ENCODE measurements at places on chromosomes 5 and 9.

GRCh38 chr5:172145870-172146747, 41.9 kb downstream of the STK10 start:
- no peak for DNase-seq

DNA sequence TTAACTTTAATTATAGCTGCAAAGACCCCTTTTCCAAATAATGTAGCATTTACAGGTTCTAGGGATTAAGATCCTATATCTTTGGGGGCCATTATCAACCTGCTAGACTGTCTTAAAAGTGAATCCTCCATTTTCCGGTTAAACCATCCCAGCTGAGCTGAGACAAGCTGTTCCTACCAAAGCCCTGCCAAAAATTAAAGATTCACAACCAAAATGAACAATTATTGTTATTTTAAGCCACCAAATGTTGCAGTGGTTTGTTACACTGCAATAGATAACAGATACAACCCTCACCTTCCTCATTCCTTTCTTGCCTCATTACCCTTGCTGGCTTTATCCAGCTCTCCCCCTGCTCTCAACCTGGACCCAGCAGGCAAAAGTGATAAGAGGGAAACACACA, 343.4 kb downstream of the CDK5RAP2 start:
- no peak for DNase-seq

GRCh38 chr5:90410178-90410762, 714 bp upstream of the CETN3 start:
- DNase-seq, result no peak

GRCh38 chr9:13990994-13991393, 322.9 kb downstream of the NFIB start:
- no peak for DNase-seq

DNA sequence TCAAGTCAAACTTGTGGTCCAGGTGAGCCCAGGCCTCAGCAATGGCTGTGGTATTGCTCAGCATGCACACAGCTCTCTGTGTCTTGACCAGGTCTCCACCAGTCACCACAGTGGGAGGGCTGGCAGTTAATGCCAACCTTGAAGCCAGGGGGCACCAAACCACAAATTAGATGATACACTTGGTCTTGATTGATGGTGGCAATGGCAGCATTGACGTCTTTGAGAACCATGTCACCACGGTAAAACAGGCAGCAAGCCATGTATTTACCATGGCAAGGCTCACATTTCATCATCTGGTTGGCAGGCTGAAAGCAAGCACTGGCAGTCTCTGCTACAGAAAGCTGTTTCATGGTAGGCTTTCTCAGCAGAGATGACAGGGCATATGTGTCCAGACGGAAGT, 40.0 kb downstream of the NIM1K start:
- DNase-seq, result no peak

GRCh38 chr9:69195668-69196067, 21.6 kb downstream of the TJP2 start:
- no peak for DNase-seq

DNA sequence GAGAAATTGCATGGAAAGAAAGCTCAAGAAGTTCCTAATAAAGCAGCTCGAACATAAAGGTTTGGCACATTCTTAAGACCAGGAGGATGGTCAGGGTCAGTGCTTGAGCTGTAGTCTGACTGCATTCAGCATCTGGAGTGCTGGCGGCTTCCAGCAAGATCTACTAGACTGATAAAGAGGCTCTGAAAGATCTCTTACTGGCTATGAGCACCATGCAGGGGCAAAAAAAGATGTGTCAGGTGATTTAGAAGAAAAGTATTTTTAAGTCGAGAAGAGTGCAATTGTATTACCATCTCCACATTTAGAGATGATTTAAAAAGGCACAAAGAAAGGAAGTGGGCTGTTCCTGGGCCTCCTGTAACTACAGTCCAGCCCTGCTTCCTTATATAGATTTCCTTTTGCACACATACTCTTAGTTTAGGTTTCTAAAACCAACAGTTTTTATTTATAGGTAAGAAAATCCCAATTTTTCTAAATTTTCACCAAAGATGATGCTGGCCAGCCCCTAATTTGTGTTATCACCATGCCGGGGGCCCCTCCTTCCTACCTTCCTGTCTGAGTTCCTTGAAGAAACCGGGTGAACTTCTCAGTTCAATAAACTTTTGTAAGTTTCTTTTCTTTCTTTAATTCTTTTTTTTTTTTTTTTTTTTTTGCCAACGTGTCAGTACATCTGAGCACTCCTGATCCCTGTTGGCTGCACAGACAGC, 65.9 kb upstream of the PLPP1 start:
- no peak for DNase-seq

GRCh38 chr5:65050140-65050539, 281.4 kb downstream of the CWC27 start:
- DNase-seq, result no peak

GRCh38 chr5:119996128-119996527, 366.8 kb downstream of the FAM170A start:
- no peak for DNase-seq

- DNase-seq, result no peak
These were observed 203.8 kb downstream of the MLLT3 start for GRCh38 chr9:20418485-20418884.

DNA sequence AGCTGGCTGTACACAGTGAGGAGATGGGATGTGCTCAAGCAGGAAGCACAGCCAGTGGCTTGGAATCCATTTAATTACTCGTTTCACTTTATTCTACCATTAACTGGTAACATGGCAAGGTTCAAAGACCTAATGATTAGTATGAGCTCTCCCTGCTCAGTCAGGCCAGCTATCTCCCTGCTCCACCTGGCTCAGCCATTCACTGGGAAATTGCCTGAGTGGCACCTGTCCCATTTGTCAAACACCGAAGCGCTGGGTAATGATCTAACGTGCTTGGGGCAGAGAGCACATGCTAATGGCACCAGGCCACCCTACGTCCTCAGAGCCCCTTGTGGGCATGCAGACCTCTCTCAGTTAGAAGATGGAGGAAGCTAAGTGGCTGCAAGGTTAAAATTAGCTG, 162.2 kb downstream of the TTLL11 start:
- DNase-seq, result no peak

DNA sequence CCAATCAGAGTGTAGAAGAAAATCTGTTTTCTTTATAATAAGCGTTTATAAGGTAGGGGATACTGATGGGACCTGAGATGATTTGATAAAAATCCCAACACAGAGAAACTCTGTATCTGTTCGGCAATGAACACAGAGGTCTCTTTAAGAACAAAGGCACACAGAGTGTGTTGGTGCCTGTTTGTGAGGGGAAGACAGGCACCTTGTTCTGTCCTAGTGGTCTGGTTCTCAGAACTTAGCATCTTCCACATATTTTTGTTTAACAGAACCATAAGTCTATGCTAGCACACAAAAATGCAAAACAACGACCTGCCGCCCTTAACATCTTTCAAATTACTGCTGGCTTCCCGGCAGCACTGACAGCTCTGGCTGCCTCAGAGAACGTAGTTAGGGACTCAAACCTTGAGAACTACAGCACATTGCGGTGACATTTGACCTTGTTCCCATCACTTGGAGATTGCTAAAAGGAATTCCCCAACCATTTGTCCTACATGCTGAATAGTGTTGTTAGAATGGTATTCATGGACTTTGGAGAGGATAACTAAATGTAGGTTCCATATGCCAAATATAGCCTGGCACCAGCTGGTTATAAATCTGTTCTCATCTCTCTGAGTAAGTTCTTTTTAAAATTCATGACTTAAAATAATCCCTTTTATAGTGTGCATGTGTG, 871.7 kb upstream of the TYRP1 start:
- no peak for DNase-seq

DNA sequence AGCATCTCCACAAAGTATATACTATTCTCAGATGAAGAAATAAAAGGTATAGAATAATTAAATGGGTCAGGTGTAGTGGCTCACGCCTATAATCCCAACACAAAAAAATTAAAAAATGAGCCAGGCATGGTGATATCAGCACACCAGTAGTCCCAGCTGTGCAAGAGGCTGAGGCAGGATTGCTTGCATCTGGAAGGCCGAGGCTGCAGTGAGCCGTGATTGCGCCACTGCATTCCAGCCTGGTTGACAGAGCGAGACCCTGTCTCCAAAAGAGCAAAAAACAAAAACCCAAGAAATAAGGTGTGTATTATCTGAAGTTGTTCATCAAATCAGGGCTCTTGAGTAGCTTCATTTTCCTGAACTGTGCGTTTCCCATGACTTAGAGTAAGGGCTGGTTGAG, 83.2 kb upstream of the MYO10 start:
- no peak for DNase-seq

DNA sequence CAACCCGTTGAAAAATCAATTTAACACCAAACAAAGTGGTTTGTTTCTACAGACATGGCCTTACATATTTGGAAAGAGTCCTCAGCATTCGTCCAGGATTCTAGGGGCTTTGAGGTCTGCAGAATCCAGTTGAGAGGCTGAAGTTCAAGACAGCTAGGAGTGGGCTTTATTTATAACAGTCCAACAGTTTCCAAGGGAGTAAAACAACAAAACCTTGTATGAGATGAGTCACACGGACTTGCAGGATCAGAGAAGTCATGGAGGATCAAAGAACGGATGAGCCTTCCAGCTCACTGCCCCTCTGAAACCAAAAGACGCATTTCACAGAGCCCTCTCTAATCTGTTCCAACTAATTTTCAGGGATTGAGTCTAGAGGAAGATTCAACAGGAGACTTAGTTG, 11.1 kb upstream of the ESM1 start:
- DNase-seq, result no peak

GRCh38 chr9:121748727-121749423, 97.4 kb downstream of the DAB2IP start:
- no peak for DNase-seq

- DNase-seq, result no peak
These were observed 216.3 kb downstream of the CDK5RAP2 start for GRCh38 chr9:120363697-120364096.
